ENCODE measurements at places on chromosomes 3 and 15. TPM values are rescaled to one million over a fixed set of nuclear protein-coding genes. Genes with fewer than 3 reads are reported as not detected.

The CLDN16 gene
- not detected for total RNA-seq

The MKRN2OS gene
- total RNA-seq = 1.0 TPM

The NPAP1 gene
- total RNA-seq = not detected

The GPR156 gene
- not detected for total RNA-seq

The IRAK2 gene
- 1.6 TPM for total RNA-seq

The DNAJC19 gene
- 86.4 TPM for total RNA-seq

The P2RY12 gene
- total RNA-seq = 0.48 TPM

The CNBP gene
- total RNA-seq = 512 TPM

The RLBP1 gene
- total RNA-seq = not detected

The PFKFB4 gene
- total RNA-seq = 9.1 TPM

The KBTBD13 gene
- total RNA-seq = 7.9 TPM

The SEMA7A gene
- total RNA-seq = 0.81 TPM

The CPA3 gene
- not detected for total RNA-seq

The TCF12 gene
- total RNA-seq = 41.5 TPM

The CCNB2 gene
- not detected for total RNA-seq

The DNAH12 gene
- 0.32 TPM for total RNA-seq

The A4GNT gene
- total RNA-seq = not detected

The VILL gene
- 2.9 TPM for total RNA-seq

The ZNF774 gene
- 6.9 TPM for total RNA-seq

The ANKRD34C gene
- 0.47 TPM for total RNA-seq

The ECE2 gene
- total RNA-seq = not detected

The EPHA3 gene
- total RNA-seq = 5.6 TPM

The AMOTL2 gene
- 45.5 TPM for total RNA-seq

The SH2D7 gene
- not detected for total RNA-seq

The SLC22A13 gene
- total RNA-seq = 0.14 TPM

The HYAL1 gene
- 57.8 TPM for total RNA-seq

The MASP1 gene
- 173 TPM for total RNA-seq

The LIPC gene
- 0.30 TPM for total RNA-seq

The ACSBG1 gene
- not detected for total RNA-seq

The ST8SIA2 gene
- total RNA-seq = 14.3 TPM

The SOX14 gene
- not detected for total RNA-seq

The TLR9 gene
- total RNA-seq = not detected

The UTS2B gene
- total RNA-seq = not detected

The PRR23E gene
- not detected for total RNA-seq

The ABI3BP gene
- 76.0 TPM for total RNA-seq

The PLA2G4D gene
- not detected for total RNA-seq

The CLN6 gene
- total RNA-seq = 24.1 TPM

The DUT gene
- total RNA-seq = 78.1 TPM

The TRA2B gene
- 58.8 TPM for total RNA-seq

The SLC9A9 gene
- 15.3 TPM for total RNA-seq

The NOX5 gene
- 0.29 TPM for total RNA-seq

The KLHL40 gene
- 0.81 TPM for total RNA-seq

The NRG4 gene
- total RNA-seq = not detected

The IL5RA gene
- total RNA-seq = not detected

The ISLR gene
- total RNA-seq = 5.8 TPM

The RAB5A gene
- total RNA-seq = 61.9 TPM

The SYNPR gene
- total RNA-seq = 0.69 TPM

The NRROS gene
- total RNA-seq = 2.5 TPM

The KCNAB1 gene
- total RNA-seq = 3.4 TPM

The WNT5A gene
- total RNA-seq = 2.3 TPM

The TUSC7 gene
- total RNA-seq = not detected

The C2CD4A gene
- total RNA-seq = not detected

The SNTN gene
- total RNA-seq = not detected

The CHRD gene
- total RNA-seq = 4.5 TPM

The RBP2 gene
- total RNA-seq = not detected

The CPLX3 gene
- total RNA-seq = 1.8 TPM
